ENCODE measurements at places on chromosomes 12 and 14. TPM values are rescaled to one million over a fixed set of nuclear protein-coding genes. Genes with fewer than 3 reads are reported as not detected.

Gene CELA1
- total RNA-seq, result not detected

Gene IFNG
- total RNA-seq, result not detected

Gene RBMS2
- total RNA-seq, result 15.3 TPM

Gene NELL2
- not detected for total RNA-seq

Gene BEGAIN
- under 0.01 TPM for total RNA-seq

Gene GUCY2C
- not detected for total RNA-seq

Gene RCOR1
- total RNA-seq, result 13.7 TPM

Gene KRT2
- total RNA-seq, result not detected

Gene P2RX7
- total RNA-seq, result not detected

Gene AQP6
- total RNA-seq, result not detected

Gene EML5
- total RNA-seq, result not detected

Gene LDHB
- total RNA-seq, result 529 TPM

Gene DACT1
- total RNA-seq, result 4.5 TPM

Gene IFI27
- 16.2 TPM for total RNA-seq

Gene AMIGO2
- total RNA-seq, result 3.9 TPM

Gene LPAR5
- total RNA-seq, result not detected

Gene RPS6KL1
- total RNA-seq, result 0.18 TPM

Gene CCDC175
- not detected for total RNA-seq

Gene DPY19L2
- 0.81 TPM for total RNA-seq

Gene SETD3
- 51.0 TPM for total RNA-seq

Gene CAPZA3
- not detected for total RNA-seq

Gene INHBC
- total RNA-seq, result not detected

Gene NAV3
- 29.2 TPM for total RNA-seq

Gene SRRM4
- not detected for total RNA-seq

Gene RASSF9
- 1.6 TPM for total RNA-seq

Gene TDRD9
- 1.8 TPM for total RNA-seq

Gene MYH6
- not detected for total RNA-seq

Gene SLC39A5
- total RNA-seq, result not detected

Gene TSPAN8
- 6.0 TPM for total RNA-seq

Gene LRTM2
- not detected for total RNA-seq

Gene JAG2
- 4.4 TPM for total RNA-seq

Gene CCDC77
- total RNA-seq, result 2.9 TPM

Gene ADCY6
- 17.5 TPM for total RNA-seq

Gene SLC25A47
- not detected for total RNA-seq

Gene LYZ
- not detected for total RNA-seq

Gene VRTN
- total RNA-seq, result not detected

Gene SMIM41
- total RNA-seq, result not detected

Gene CISTR
- not detected for total RNA-seq

Gene ANG
- total RNA-seq, result 19.0 TPM

Gene FZD10
- not detected for total RNA-seq

Gene DNM1L
- 87.9 TPM for total RNA-seq

Gene MYF6
- not detected for total RNA-seq

Gene CCDC38
- total RNA-seq, result not detected

Gene DCD
- not detected for total RNA-seq

Gene G2E3
- total RNA-seq, result 7.9 TPM

Gene RASAL1
- total RNA-seq, result not detected

Gene RPGRIP1
- total RNA-seq, result not detected

Gene RHEBL1
- total RNA-seq, result not detected

Gene MDP1
- total RNA-seq, result 9.2 TPM

Gene TM9SF1
- 71.5 TPM for total RNA-seq

Gene CRIP1
- 2.9 TPM for total RNA-seq

Gene RTL1
- total RNA-seq, result not detected

Gene CLEC4C
- total RNA-seq, result not detected

Gene DEGS2
- not detected for total RNA-seq

Gene TAS2R31
- 0.81 TPM for total RNA-seq
